ENCODE measurements at places on chromosomes 12 and 14.

DNA sequence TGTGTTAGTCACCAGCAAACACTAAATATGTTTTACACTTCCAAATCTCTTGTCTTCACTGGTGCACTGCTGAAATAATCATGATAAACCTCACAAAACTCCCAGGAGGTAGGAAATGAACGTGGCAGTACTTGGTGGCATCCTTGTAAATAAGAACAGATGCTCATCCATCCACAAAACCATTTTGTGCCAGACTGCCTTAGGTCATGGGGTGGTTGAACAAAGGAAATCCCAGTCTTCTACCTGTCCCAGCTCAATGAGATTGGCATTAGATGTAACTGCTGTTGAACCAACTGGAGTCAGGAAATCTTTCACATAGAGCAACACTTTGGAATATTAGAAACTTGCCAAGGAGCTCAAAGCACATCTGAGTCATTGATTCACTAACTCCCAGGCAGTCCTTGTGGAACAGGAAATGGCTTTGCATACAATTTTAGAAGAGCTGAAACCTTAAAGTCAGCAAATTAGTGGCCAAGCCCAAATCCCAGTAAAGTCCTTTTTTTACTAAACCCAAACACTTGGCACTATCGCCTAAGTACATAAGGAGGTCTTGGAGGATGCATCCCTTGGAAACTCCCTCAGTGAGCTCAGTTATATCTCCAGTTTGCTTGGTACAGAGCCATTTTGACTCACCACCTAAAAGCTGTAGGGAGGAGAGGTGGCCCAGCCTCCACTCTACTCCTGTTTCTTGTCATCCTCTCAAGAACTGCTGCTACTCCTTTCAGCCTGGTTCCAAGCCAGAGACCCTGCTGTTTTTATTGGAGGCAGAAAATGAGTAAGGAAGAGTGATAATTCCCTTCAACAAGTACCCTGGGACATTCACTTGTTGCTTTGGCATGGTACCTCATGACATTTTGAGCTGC, 208.0 kb downstream of the NOVA1 start:
- no peak for DNase-seq

DNA sequence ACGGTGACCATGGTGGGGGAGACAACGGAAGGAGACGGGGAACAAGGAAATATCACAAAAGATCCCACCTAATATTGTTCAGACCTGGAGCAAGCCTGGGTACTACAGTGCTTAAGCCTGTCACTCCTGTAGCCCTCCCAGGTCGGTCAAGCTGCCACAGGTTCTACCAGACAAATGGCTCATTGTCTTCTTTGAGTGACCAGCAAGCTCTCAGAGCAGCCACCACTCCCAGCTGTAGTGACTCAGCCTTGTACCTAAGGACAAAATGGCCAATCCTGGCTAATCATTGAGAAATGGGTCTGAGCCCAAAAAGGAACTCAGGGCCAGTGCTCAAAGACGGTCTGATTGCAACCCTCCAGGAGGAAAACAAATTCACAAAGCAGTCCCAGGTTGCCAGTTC, 238.4 kb upstream of the NOS1 start:
- no peak for DNase-seq

DNA sequence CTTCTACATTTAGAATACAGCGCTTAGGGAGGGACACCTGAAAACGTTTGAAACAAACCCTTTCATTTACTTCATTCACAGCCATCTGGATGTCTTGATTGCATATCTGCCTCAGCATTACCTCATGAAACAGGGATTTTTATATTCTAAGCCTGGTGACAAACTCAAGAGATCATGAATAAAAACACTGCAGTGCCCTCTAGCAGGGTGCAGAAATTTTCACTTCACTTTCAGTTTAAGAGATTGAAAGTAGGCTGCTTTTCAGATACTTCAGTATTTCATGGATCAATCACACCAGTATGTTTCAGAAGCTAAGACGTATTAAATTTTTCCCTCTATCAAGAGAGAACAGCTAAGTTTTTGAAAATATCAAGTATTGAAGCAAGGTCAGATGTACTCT, 467.8 kb downstream of the MDGA2 start:
- no peak for DNase-seq

DNA sequence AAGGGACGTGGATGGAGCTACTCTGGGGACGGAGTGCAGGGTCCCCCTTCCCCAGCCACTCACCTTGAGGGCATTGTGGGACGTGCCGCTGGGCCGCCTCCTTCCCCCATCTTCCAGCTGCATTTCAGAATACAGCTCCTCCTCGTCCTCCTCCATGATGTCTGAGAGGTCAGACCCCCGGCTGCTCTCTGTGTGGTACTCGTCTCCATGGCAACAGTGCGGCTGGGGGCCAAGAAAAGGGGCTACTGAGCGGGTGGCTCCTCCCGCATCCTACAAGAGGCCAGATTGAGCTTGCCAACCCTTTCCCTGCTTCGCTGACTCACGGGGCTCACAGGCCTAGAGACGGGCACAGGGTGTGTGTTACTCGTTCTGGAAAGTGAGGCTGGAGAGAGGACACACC, 90.4 kb downstream of the PIWIL1 start:
- DNase-seq, result no peak

DNA sequence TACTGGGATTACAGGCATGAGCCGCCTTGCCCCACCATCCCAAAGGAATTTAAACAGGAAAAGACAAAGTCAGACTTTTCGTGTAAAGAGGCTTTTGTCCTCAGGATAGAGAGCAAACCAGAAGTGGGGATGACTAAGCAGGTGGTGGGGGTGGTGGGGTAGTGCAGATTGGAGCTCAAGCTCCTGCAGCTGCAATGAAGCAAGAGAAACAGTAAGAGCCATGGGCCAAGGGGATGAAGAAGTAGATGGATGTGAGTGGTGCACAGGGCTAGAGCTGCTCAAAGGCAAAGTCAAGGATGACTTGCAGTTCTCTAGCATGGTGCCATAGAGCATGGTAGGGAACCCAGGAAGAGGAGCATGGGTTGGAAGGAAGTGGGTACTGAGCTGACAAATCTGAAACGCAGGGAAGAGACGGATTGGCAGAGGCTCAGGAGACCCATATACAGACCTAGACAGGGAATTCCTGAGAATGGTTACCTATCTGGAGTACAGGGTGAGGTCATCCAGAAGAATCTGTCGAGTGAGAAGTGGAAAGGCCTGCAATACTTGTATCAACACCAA, 11.4 kb upstream of the RNF34 start:
- DNase-seq, result no peak

- DNase-seq, result no peak
These were observed 586.0 kb upstream of the MDGA2 start for GRCh38 chr14:48261436-48261835.

GRCh38 chr12:29286081-29286790, 94.7 kb downstream of the ERGIC2 start:
- DNase-seq, result no peak

- no peak for DNase-seq
These were observed 9.4 kb upstream of the KCNA1 start for GRCh38 chr12:4900327-4900726.

DNA sequence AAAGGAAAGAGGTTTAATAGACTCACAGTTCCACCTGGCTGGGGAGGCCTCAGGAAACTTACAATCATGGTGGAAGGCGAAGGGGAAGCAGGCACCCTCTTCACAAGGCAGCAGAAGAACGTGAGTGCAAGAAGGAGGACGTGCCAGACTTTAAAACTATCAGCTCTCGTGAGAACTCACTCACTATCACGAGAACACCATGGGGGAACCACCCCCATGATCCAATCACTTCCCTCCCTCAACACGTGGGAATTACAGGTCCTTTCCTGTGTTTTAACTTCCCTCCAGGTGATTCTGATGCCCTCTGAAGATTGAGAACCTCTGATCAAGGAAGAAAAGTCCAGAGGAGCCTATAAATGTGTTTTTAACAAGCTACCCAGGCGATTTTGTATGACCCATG, 358.7 kb downstream of the MED13L start:
- DNase-seq, result no peak
